ENCODE measurements at places on chromosomes 7 and 10.

DNA sequence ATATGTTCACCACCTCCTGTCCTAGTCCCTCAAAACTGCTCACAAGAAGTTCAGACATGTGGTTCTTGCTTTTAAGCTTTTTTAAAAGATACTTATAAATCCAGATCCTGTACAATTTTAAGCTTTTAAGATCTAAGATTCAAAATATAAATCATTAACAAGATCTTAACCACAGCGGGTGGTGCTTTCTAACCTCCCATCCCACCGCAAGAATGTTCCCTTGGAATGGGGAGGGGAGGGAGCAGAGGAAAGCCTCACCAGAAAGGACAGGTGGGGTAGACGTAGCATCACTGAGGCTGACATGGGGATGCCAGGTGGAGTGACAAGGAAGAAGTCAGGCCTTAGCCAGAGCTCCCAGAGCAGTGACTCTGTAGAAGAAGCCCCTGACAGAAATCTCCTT, 133.5 kb downstream of the C1GALT1 start:
- DNase-seq, result no peak

GRCh38 chr7:45081670-45081974, 7.1 kb downstream of the NACAD start:
- no peak for DNase-seq

- DNase-seq, result no peak
Observed at GRCh38 chr10:95767884-95768556, 12.1 kb downstream of the ENTPD1 start.

GRCh38 chr7:110888641-110889040, 202.3 kb upstream of the LRRN3 start:
- DNase-seq, result no peak

- no peak for DNase-seq
Observed at GRCh38 chr7:54964136-54964535, 54.7 kb upstream of the EGFR start.

- no peak for DNase-seq
Observed at GRCh38 chr10:13690281-13690825, 103.6 kb downstream of the PRPF18 start.

DNA sequence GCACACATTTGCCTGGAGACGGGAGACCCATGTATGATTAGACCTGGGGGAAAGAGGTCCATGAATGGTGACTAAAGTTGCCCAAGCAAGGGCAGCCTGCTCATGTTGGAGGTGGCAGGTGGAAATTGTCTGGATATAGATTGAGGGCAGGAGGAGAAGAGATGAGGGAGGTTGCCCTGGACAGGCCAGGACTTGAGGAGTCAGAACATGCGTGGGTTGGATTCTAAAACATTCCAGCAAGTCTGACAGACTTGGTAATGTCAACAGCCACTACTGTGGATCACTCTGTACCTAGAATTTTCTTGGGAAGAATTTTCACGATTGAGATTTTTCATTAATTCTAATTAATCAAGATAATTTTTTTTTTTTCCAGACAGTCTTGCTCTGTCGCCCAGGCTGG, 19.1 kb upstream of the SVOPL start:
- DNase-seq, result no peak

DNA sequence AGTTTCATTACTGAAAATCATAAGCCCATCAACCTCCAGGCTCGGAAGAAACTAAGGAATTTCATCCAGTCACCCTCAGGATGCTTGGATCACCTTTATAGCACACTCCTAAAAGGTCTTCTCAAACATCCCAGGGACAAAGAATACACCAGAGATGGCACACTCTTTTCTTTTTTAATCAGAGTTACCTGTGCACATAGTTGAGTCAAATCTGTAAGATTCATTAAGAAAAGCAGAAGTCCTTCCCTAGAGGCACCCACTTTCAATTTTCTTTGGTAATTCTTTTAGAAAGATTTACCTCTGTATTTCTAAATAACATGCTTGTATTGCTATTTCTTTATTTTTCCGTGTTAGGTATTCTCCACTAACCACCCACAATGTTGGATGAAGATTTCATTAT, 50.6 kb upstream of the IL6 start:
- DNase-seq, result no peak

- no peak for DNase-seq
Observed at GRCh38 chr7:31109751-31110150, 57.6 kb downstream of the ADCYAP1R1 start.

GRCh38 chr10:130804778-130805634, 506.5 kb downstream of the TCERG1L start:
- DNase-seq, result no peak

Measured in NCI-H1436 (cell line).